ENCODE measurements at places on chromosomes 5 and 9.

DNA sequence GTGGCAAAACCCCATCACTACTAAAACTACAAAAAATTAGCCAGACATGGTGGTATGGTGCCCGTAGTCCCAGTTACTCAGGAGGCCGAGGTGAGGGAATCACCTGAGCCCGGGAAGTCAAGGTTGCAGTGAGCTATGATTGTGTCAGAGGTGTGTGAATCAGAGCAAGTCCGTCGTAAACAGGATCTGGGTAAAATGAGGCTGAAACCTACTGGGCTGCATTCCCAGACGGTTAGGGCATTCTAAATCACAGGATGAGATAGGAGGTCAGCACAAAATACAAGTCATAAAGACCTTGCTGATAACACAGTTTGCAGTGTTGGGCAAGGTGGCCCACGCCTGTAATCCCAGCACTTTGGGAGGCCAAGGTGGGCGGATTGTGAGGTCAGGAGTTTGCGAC is 1.9 kb upstream of the CLTB start:
- DNase-seq = no peak

GRCh38 chr5:176588297-176588696 is 21.7 kb downstream of the GPRIN1 start:
- DNase-seq = no peak

DNA sequence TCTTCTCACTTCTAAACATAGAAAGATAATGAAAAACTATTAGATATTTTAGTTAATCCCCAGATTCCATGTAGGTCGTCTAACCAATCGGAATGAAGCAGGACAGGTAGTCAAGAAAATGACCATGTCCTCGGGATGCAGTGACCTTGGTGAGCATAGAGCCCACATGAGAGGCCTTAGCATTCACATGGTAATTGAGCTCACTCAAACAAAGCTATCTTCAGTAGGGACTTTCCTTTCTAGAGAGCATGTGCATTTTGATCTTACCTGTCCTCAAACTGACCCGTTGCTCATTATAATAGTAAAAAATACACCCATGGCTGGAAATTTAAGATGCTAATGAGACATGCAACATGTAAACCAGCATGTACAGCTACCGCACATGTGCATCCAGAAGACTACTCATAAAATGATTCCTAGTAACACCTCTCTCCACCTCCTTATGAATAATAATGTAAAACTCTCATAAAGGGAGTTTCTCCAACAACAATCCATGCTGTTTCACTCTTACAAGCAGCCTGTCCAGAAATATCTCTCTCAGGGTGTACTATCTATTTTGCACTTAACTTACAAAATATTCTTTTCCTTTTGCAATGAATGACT is 274.0 kb upstream of the CDH9 start:
- no peak for DNase-seq

DNA sequence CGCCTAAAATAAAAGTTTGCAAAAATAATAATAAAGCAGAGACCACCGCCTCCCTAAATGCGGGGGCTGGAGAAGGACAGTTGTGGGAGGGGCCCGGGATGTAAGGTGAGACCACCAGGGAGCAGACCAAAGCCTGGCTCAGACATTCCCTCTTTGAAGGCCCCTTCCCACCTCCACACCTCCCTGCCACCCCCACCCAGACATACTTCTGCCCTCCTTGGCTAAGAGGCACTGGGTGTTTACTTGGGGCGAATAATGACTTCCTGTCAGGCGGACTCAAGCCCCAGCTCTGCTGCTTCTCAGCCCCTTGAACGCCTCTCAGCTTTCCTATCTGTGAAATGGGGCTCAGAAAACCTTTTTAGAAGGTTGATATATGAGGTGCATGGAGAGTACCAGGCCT is 58.8 kb upstream of the GGTA1 start:
- DNase-seq = no peak

DNA sequence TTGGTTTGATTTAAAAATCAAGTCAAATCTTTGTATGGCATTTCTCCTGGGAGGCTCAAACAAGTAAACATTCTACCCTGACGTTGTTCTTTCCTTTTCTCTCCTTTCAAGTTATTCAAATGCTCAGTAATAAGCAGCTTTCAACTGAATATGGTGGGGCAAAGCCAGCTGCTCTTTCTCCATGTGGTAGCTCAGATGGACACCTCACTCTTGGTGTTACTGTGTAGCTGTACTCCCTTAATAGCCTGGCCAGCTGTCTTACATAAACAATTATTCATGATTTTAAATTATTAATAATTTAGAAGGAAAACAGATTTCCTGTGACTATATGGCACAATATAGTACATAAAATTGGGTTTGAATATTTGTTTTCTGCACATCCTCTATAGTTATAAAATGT is 165.2 kb downstream of the PDE4D start:
- DNase-seq = no peak

DNA sequence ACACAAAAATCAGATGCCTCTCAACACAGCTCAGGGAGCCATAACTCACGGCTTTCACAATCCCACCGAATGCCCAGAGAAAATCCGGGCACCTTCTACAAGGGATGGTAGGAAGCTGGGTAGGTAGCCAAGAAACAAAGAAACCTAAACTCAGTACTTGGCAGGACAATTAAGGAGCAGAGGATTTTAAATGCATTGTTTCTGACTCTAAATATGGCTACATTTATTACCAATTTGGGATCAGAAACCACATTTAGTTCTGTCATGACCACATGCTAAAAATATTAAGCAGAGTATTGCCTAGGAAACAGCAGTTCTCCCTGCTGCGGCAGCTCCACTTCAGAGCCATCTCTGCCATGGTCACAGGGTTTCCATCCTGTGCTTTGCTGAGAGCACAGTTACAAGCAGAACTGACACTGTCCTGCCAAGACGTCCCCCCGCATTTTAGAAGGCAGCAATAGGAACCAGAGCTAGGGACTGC is 57.5 kb downstream of the SIL1 start:
- no peak for DNase-seq

DNA sequence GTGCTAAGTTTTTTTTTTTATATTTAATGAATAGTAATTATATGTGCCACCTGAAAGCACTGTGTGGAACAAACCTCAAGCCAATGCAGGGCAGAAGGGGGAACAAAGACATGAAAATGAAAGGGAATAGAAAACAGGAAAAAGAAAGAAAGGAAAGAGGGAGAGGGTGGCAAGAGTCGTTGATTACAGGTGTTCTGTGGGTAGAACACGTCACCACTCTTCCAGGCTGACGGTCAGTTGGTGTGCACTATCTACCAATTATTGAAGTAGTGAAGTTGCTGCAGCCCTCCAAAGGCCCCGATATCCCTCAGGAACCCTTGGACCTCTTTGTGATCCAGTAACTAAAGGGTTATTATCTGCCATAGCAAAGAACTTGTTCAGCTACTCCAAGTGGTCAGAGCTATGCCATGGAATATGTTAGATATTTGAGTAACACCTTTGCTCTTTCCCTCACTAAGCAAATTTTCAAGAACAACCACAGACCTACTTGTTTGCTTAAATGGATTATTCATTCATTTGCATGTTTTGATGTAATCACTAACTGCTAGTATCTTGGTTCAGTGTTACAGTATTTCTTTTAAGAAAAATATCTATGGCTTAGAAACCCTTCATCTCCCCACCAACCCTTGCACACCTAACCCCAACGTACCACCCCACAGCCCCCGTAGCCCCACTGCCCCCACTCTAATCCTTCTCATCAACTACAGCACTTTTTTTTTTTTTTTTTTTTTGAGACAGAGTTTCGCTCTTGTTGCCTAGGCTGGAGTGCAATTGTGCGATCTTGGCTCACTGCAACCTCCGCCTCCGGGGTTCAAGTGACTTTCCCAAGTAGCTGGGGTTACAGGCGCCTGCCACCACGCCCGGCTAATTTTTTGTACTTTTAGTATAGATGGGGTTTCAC is 31.3 kb downstream of the FYB1 start:
- no peak for DNase-seq

GRCh38 chr9:103082494-103082893 is 87.4 kb downstream of the CYLC2 start:
- DNase-seq = no peak

GRCh38 chr5:36462295-36463021 is 143.9 kb upstream of the SLC1A3 start:
- no peak for DNase-seq

DNA sequence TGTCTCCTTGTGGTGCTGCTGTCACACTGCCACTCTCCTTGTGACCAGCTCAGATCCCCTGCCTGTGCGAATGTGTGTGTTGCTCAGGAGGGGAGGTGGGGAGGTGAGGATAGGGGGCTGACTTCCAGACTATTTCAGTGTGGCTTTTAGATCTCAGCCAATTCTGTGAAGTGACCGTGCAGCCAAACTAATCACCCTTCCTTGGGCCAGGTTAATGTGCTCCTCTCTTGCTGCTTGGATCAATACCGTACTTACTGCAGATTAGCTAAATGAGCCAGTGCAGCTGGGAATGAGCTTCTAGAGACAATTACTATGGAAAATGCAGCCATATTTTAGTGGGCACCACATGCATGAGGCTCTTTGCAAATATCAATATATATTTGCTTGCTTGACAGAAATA is 206.0 kb downstream of the MELK start:
- DNase-seq = no peak

DNA sequence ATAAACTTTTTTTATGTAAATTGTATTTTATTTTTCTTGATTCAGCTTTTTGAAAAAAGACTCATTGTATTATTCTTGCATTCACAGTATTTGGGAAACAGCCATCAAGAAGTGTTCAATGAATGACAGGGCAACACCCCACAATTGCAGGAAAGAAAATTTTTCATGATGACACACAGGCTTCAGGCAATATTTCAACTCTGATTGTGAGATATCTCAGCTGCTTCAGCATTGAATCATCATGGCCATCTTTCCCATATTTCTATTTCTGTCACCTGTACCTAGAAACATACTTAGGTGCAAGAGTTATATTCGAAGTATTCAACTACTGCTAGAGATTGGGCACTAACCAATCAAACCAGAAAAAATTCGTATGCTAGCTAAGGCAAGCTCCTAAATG is 446.0 kb downstream of the ISL1 start:
- no peak for DNase-seq

DNA sequence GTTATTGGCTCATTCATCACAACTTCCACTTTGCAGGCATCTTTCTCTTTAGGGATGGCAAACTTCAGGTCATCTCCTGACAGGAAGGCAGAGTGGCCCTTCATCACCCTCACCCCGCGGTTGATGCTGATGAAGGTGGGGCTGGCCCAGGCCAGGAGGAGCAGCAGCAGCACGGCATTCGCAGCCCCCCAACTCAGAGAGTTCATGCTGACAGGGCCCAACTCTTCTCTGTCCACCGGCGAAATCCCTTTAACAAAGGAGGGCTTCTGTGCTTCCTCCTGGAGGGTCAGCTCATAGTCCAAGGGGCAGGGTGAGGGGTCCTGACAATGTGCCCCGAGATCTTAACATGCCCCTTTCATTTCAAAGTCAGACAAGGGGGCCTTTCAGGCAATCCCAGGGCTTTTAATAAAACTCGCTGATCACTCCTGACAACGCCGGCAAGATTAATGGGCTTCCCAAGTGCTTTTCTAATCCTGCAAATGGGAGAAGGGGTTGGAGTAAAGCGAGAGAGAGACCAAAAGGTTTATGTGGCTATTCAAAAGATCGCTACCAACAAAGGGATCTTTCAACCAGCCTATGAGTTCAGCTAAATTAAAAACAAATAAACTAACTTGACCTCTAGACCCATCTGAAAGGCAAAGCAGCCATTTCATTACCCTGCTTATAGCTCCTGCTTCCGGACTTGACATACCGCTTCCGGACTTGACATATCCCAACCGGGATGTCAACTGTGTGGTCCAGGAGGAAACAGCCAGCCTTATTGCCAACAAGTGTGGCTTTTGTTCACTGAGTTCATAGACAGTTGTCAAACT is 41.2 kb downstream of the FREM1 start:
- no peak for DNase-seq

DNA sequence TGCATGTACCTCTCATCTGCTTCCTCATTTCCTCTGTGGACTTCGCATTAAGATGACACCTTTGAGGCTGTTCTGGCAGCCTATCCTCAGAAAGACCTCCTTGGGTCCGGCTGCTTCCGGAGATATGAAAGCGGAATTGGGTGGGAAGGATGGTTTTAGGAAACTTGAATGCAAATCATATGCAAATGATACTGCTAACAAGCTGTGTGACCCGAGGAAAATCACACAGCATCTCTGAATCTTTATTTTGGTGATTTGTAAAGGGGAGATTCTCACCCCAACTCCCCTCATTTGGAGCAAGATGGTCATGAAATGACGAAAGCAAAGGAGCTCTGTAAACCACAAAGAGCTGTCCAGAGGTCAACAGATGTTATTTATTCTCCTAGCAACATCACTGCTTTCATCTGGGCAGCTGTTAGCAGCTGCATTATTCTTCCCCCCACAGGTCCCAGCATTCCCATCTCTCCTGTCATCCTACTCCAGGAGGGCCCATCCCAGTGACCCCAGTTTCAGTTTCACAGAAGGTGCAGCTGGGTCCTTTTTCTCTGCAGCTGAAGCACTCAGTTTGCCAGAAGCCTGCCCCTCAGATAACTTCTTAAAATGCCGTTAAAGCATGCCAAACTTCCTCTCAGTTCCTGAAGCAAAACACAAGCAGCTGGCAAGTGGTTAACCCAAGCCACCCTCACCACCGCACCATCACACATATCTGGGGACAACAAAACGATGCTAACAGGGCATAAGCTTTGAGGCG is 269.5 kb downstream of the SEC61B start:
- no peak for DNase-seq

DNA sequence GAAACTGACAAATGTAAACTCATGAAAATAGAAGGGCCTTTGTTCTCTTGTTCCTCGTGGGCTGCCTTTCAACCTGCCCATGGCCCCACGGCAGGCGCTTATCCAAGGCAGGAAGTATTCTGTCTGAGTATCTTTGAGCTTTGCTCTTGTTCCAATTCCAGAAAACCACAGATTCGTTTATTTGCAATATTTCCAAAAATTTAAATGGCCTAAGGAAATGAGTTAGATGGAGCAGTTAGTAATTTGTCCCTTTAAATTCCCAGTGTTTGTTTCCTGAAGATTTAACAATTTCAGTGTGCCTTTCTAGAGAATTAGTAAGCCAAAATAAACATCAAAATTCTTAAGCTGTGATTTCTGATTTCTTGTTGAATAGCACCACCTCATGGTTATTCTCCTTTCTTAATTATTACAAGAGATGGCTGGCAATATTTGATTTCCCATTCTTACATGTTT is 299.4 kb upstream of the RASA1 start:
- no peak for DNase-seq

- DNase-seq = no peak
Observed at GRCh38 chr9:82565188-82565969, 497.6 kb downstream of the RASEF start.

- no peak for DNase-seq
Observed at GRCh38 chr9:121720311-121721057, 69.0 kb downstream of the DAB2IP start.

DNA sequence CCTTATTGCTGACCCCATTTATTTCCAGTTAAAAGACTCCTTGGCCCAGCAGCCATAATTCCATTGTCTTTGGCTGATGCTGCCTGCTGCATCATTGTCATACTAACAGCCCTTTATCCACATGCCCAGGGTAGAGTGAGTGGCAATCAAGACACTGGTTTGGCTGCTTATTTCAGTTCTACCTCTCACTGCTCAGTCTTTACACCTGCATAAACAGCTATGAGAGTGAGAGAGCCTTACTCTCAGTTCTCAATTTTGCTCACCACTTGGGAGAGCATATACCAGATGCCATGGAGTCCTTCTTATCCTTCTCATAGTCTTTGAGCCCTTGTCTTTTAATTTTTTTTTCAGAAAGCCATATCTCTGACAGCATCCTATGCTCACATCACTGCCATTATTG is 596.9 kb upstream of the CYLC2 start:
- DNase-seq = no peak

All from ascending aorta (tissue), 2 donors.